ENCODE measurements at places on chromosomes 12 and 14.

GRCh38 chr14:89957791-89958190 is 2.1 kb downstream of the TDP1 start:
- no peak for DNase-seq

DNA sequence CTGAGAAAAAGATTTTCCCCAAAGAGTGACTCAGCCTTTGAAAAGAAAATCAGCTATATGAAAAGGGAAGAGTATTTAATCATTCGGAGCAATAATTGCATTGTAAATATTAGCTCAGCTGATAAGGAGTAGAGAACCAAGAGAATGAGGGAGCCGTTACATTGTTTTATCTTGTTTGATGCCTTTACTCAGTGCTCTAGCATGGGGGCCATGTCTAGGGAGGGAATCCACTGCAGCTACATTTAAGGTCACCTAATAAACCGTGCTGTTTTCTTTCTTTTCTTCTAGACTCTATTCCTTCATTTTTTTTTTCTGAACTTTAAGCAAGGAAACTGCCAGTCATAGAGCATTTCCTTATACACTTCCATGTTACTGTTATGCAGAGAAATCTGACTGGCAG is 447.0 kb downstream of the DIO2 start:
- DNase-seq = no peak

DNA sequence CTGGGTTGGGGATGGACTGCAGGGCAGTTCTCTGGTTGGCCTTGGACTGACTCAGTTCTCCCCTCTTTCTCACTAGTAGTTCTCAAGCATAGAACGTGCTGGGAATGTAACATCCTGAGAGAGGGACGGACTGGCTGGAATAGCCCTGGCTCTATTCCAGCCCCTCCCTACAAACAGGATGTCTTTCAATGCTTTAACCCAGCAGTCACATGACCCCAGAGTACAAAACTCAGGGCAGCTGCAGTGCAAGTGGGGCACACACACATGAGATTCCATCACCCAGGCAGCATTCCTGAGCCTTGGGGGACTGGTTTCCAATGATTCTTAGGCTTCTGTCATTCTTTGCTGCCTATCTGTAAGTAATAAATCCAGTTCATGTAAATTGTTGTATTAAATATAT is 1.6 kb upstream of the ACOT6 start:
- no peak for DNase-seq

DNA sequence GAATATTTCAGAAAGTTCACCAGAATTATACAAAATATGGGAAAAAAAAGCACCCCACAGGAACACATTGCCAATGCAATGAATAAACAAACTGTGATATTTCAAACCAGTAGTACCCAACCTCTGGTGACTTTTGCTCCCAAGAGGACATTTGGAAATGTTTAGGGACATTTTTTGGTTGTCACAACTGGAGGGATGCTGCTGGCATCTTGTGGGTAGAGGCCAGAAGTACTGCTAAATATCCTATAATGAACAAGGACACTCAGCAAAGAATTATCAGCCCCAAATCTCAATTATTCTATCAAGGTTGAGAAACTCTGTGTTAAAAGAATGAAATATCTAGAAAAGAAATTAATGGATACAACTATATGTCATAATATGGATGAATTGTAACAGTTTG is 1334.4 kb upstream of the FLRT2 start:
- no peak for DNase-seq

- DNase-seq = no peak
Measured at GRCh38 chr12:68838046-68838886, 30.3 kb downstream of the MDM2 start.

Data from activated CD4-positive, alpha-beta T cell treated with anti-CD3 and anti-CD28 coated beads, Interleukin-2, amount 50 U/mL, for 24 hours (primary cell).